ENCODE measurements at places on chromosomes 7 and 10.

DNA sequence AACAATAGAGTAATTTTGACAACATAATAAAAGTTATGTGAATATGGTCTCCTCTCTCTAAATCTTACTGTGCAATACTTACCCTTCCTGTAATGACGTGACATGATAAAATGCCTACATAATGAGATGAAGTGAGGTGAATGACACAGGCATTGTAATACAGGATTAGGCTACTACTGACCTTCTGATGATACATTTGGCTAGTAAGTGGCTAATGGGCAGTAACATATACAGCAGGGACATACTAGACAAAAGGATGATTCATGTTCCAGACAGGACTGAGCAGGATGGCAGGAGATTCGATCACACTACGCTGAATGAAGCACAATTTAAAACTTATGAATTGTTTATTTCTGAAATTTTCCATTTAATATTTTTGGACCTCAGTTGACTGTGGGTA, 4.7 kb downstream of the C10orf88 start:
- no peak for DNase-seq

GRCh38 chr10:129767751-129768150, 196.3 kb downstream of the EBF3 start:
- DNase-seq = no peak

DNA sequence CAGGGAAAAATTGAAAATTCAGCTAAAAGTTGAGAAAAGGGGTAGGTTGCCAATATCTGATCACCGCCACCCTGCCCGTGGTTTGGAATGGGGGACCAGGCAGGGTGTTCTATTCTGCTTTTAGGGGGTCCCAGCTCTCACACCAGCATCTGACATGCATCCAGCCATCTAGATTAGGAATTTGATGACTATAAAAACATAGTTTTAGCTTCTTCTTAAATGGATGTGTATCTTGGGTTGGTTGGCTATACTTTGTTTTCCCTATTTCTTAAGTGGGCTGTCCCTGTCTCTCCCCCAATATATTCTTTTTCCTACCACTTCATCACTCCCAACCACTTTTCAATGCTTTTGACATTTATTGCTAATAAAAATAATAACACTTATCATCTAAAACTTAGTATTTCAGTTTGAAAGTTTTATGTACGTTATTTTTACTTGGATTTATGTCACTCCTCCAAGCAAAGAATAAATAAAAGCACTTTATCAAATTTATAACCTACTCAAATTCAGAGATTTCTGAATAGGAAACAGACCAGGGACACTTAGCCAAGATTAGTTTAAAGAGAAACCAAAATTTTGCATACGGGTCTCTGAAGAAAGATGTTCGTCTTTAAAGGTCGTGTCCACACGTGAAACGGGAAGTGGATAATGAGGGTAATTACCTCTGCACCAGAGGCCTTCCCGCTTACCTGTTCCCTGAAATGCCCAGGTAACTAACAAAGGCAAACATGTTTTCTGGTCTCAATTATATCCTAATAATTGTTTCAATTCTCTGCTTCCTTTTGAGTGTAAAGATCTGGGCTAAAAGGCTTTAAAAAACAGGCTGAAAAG, 233.2 kb upstream of the AUTS2 start:
- no peak for DNase-seq

DNA sequence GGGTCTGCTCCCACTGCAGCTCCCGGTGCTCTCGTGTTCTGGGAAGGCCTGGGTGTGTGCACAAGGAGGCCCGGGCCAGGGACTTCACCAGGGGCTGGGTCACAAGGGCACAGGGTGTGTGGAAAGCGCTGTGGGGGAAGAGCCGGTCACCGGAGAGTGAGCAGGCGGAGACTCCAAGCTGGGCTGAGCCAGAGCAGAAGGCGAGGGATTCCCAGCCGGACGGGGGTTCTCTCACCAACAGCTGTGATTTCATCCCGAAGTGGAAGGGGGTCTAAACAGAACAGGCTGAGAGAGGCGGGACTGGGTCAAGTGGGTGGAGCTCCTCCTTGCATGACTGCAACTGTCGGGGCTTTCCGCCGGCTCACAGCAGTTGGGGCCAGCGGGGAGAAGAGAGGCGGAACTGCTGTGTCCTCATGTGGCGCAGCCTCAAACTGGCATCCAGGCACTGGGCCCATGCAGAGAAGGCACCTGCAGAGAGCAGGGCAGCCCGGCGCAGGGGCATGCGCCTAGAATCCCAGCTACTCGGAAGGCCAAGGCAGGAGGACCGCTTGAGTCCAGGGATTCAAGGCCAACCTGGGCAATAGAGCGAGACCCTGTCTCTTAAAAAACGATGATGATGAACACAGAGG, 7.6 kb upstream of the ORAI2 start:
- DNase-seq = peak; percentile 64

- no peak for DNase-seq
These were observed 130.0 kb downstream of the THSD7A start for GRCh38 chr7:11701829-11702560.

GRCh38 chr10:114876602-114877300, 55.2 kb downstream of the FHIP2A start:
- DNase-seq = no peak

GRCh38 chr10:7274293-7274692, 136.5 kb downstream of the SFMBT2 start:
- DNase-seq = no peak

DNA sequence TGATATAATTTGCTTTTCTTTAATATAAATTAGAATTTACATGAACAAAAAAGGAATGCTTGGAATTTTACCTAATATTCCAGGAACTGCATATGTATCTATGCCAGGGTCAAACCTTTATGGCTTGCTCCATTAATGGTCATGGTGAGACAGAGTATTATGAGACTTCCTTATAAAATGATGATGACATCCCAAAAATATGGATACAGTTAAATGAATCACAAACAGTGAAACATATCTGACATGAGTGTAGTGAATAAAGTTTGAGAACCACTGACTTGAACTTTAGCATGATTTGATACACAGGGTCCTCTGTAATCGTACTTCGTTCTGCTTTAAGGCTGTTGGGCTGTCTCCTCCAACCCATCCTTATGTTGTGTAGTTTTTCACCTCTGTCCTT, 51.8 kb downstream of the MARCHF5 start:
- DNase-seq = no peak

- DNase-seq = no peak
These were observed 178.7 kb downstream of the GFRA1 start for GRCh38 chr10:116094356-116094755.

DNA sequence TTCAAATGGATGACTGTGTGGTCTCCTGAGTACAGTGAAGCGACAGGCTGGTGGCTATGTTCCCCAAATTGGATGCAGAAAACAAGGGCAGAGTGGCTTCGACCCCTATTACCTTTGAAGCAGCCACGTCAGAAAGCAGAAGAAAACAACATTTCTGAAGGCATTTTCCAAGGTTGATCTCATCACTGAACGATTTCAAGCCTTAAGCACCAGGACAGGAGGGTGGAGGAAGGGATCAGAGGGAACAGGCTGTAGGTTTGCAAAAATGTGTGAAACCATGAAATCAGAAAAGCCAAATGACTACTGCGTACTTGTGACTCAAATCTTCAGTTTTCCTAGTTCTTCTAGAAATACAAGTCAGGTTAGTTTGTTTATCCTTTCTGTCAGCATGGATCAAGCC, 181.0 kb upstream of the TMEM106B start:
- DNase-seq = no peak

DNA sequence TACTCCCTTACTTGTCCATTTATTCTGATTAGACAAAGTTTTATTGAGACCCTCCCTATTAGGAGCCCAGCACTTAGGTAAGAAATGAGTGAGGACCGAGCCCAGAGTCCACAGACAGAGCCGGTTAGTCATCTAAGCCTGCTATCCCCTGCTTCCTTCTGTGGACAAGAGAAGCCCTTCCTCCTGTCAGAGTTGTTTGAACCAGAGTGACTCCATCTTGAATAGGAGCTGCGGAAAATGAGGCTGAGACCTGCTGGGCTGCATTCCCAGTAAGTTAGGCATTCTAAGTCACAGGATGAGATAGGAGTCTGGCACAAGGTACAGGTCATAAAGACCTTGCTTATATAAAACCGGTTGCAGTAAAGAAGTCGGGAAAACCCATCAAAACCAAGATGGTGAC, 109.1 kb downstream of the CPXM2 start:
- no peak for DNase-seq

- DNase-seq = no peak
These were observed 19.1 kb upstream of the PARP12 start for GRCh38 chr7:140081774-140082425.

- no peak for DNase-seq
These were observed 15.2 kb downstream of the FAM24B start for GRCh38 chr10:122864194-122864592.

DNA sequence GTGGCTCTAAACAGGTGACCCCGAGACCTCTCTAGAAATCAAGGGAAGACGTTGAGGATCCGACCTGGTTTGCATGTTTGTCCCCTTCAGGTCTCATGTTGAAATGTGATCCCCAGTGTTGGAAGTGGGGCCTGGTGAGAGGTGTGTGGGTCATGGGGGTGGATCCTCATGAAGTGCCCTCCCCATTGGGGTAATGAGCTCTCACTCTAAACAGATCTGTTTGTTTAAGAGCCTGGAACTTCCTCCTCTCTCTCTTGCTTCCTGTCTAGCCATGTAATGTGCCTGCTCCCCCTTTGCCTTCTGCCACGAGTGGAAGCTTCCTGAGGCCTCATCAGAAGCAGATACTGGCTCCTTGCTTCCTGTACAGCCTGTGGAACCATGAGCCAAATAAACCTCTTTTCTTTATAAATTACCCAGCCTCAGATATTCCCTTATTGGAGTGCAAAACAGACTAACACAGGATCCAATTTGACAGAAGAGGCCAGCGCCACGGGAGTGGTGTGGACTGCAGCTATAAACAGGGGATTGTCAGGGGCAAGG, 10.8 kb upstream of the POLM start:
- no peak for DNase-seq

GRCh38 chr10:126595160-126595559, 75.3 kb downstream of the C10orf90 start:
- DNase-seq = no peak

DNA sequence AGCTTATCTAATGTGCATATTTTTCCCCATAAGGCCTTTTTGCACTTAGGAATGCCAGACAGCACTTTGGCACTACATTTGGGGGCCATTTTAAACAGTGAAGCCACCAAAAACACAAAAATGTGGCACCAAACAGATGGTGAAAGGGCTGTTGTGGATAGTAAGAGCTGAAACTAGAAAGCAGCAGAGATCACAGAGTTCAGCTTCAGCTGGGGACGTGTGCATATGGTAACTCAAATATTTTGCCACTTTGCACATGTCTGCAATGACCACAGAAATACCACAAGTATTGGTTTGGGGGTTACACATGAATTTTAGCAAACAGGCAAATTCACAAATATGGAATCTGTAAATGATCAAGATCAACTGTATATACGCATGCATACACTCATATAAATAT, 72.8 kb downstream of the PODXL start:
- no peak for DNase-seq

DNA sequence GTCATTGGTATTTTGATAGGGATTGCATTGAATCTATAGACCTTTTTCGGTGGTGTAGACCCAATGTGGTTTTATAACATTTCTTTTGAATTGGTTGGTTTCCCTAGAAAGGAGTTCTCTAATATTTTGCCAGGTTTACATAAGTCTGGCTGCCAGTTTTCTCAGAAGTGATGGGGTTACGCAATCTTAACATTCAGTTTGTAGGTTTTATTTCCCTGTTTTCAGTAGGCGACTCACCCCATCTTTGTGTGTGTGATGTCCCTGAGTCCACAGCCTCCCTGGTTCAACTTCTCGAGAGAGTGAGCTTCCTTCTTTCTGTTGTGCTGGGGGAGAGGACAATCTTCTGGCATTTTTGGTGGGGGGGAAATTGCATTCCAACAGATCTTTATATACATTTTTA, 9.6 kb upstream of the KIF5B start:
- no peak for DNase-seq

All from stimulated activated CD4-positive, alpha-beta T cell treated with anti-CD3 and anti-CD28 coated beads, Interleukin-15, amount 100 ng/mL, for 1 hour (primary cell).